WERI-Rb-1 (cell line): ENCODE measurements at places on chromosomes 6 and 20.
A peak's percentile ranks its signal among the peaks of the same experiment; 100 is the strongest.

DNA sequence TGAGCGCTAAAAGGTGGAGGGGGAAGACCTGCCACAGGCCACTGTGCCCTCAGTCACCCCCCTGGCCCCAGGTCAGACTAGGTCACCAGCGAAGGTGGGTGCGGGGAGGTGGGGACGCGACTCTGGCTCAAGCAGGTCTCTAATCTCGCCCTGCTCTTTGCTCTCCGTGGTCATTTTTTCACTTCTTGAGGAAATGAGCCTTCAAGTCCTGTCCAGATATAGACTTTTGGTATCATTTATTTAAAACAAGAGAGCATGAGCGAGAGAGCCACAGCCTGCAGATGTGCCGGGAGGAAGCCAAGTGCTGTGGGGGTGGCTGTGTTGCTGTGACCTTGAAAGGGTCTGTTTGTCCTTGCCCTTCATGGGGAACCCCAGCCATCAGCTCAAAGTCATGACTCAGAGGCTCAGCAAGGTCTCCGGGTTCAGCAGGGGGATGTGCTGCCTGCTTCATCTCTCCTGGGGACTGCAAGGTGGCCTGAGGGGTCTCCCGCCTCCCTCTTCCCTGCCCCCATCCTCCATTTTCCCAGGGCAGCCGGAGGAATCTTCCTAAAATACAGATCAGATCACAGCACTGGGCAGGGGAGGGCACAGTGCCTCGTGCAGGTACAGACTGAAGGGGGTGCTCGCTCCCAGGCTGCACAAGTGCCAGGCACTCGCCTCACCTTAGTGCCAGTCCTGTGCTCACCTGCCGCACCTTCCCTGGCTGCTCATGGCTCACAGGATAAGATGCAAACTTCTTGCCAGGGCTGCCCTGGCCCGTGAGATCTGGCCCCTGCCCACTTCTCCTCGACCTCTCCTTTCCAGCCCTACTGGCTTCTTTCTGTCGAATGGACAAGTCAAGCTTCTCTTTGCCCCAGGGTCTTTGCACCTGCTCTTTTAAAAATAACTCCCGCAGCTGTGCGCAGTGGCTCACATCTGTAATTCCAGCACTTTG lies 26.5 kb downstream of the SULF2 start:
- DNase-seq = no peak

- no peak for DNase-seq
Observed at GRCh38 chr6:165834613-165835259, 171.7 kb upstream of the PDE10A start.

DNA sequence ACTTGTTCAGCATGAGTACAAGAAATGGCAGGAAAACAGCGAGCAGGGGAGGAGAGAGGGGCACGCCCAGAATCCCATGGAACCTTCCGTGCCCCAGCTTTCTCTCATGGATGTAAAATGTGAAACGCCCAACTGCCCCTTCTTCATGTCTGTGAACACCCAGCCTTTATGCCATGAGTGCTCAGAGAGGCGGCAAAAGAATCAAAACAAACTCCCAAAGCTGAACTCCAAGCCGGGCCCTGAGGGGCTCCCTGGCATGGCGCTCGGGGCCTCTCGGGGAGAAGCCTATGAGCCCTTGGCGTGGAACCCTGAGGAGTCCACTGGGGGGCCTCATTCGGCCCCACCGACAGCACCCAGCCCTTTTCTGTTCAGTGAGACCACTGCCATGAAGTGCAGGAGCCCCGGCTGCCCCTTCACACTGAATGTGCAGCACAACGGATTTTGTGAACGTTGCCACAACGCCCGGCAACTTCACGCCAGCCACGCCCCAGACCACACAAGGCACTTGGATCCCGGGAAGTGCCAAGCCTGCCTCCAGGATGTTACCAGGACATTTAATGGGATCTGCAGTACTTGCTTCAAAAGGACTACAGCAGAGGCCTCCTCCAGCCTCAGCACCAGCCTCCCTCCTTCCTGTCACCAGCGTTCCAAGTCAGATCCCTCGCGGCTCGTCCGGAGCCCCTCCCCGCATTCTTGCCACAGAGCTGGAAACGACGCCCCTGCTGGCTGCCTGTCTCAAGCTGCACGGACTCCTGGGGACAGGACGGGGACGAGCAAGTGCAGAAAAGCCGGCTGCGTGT lies 11.6 kb downstream of the TNFAIP3 start:
- no peak for DNase-seq

DNA sequence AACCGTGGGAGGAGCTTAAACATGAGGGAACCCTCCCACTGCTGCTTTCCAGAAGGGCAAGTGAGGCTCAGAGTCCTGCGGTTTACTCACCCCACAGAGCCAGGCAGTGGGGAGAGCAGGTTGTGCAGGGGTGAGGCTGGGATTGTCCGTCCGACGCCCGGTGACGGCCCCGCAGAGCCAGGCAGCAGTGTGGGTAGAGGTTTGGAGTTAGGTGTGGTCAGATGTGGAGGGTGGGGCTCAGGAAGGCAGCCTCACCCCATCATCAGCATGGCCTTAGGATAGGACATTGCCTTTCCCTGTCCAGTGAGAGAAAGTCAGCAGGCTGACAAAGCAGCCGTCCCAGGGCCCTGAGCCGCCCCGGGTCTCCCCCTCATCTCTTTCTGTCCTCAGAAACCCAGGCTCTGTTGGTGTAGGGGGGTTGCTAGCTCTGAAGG lies 234.6 kb downstream of the DLL1 start:
- DNase-seq = no peak

GRCh38 chr6:134177236-134177635 lies 124.8 kb upstream of the SLC2A12 start:
- DNase-seq = no peak

DNA sequence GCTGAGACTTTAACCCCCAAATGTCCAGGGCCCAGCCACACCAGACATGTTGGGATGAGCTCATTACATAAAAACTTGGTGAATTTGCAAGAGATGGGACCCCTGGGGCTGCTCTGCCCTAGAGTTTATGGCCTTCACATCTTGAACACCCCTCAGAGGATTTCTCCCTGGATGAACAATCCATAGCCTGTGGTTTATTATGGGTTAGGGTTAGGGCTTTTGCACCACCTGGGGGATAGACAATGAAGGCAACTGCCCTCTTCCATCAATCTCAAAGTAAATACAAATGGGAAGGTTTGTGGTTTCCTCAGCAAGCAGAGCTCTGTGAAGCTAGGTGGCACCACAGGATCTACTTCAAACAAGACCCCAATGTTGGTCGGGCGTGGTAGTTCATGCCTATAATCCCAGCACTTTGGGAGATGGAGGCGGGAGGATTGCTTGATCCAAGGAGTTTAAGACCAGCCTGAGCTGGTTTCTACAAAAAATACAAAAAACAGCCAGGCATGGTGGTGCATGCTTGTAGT lies 17.4 kb downstream of the SPINT3 start:
- DNase-seq = no peak

GRCh38 chr6:33771146-33772081 lies 17.5 kb downstream of the LEMD2 start:
- DNase-seq = peak; percentile 94

GRCh38 chr6:167552961-167553735 lies 228.3 kb downstream of the TTLL2 start:
- DNase-seq = no peak

- DNase-seq = no peak
Observed at GRCh38 chr6:40480678-40481077, 106.5 kb downstream of the LRFN2 start.

DNA sequence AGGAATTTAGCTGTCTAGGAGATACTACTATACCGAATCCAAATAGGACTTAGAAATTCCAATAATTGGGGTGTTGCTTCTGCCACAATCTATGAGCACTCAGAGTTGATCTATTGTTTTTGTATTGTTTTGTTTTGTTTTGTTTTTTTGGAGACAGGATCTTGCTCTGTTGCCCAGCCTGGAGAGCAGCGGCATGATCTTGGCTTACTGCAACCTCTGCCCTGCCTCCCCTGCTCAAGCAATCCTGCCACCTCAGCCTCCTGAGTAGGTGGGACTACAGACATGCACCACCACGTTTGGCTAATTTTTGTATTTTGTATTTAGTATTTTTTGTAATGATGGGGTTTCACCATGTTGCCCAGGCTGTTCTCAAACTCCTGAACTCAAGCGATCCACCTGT lies 7.4 kb downstream of the ACSS2 start:
- DNase-seq = no peak
